SK-N-SH (cell line): ENCODE measurements at places on chromosomes 5 and 9. TPM values are rescaled to one million over a fixed set of nuclear protein-coding genes. Genes with fewer than 3 reads are reported as not detected.

GRCh38 chr9:96158909-96159575 lies 142.9 kb downstream of the HSD17B3 start:
- DNase-seq: no peak

VLDLR gene
- 9.2 and 12.0 TPM in 2 replicates for polyA plus RNA-seq

- DNase-seq: no peak
Measured at GRCh38 chr9:123121457-123121856, 88.0 kb downstream of the GPR21 start.

DNA sequence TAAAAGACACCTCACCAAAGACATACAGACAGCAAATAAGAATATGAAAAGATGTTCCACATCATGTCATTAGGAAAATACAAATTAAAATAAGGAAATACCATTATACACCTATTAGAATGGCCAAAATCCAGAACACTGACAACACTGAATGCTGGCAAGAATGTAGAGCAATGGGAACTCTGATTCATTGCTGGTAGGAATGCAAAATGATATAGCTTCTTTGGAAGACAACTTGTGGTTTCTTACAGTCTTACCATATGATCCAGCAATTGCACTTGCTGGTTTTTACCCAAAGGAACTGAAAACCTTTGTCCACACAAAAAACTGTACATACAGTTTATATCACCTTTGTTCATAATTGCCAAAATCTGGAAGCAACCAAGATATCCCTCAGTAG lies 6.5 kb downstream of the TMEM161B start:
- no peak for DNase-seq

CTXN3 gene
- polyA plus RNA-seq: not detected in 2 replicates

DNA sequence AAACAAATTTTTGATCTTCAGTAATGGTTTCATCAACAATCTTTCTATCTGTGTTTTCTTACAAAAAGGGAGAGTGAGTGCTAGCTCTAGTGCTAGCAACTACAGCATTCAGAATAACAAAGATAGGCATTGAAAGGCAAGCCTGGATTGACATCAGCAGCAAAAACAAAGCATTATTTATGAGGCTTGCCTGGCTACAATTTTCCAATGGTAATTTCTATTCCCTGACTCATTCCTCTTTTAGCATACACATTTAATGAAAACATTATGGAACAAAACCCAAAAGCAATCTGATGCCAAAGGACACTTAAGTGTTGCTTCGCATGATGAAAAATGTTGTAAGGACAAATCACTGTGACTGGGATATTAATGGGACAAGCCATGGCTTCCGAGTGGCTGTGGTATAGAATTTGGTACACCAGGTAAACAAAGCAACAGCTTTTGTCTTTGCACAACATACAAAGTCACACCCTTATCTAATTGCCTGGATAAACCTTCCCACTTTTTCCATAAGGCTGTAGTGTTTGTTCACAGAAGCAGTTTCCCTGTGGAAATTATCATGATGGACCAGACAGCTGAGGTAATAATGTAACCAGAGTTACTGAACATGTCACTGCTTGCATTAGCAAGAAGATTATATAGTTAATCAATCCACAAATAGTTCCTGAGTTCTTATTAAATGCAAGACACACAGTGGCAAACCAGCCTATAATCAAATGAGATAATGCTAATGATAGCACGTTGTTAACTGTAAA lies 179.8 kb upstream of the EDIL3 start:
- no peak for DNase-seq

DNA sequence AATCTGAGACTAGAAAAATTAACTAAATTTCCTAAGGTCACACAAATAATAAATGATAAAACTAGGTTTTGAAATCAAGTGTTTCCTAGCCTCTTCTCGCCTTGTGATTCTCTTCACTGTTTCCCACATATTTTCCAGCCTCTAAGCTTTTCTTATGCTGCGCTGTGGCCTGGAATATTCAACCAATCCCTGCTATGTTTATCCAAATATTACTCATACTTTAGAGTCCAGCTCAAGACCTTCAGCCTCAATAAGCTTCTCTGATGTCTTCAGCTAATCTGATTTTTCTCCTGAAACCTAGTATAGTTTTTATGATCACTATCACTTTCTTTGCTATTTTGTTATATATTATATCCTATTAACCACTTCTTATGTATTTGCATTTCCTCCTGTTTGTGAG lies 303.1 kb upstream of the CDH6 start:
- no peak for DNase-seq

DNA sequence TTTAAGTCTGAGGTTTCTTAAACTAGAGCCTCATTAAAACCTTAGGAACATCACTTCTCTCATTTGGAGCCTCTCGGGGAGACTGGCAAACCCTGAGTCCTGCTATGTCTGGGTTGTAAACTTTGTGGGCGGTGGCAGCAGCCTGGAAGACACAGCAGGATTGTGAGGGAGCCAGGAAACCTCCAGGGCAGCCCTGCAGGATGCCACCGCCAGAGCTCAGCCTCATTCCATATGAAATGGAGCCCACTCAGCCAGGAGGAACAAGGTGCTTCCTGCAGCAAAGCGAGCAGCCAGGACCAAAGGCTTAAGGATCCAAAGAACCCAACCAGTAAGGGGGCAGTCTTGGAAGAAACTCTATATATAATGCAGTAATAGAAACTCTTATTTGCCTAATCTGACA lies 37.9 kb upstream of the IDNK start:
- no peak for DNase-seq

DNA sequence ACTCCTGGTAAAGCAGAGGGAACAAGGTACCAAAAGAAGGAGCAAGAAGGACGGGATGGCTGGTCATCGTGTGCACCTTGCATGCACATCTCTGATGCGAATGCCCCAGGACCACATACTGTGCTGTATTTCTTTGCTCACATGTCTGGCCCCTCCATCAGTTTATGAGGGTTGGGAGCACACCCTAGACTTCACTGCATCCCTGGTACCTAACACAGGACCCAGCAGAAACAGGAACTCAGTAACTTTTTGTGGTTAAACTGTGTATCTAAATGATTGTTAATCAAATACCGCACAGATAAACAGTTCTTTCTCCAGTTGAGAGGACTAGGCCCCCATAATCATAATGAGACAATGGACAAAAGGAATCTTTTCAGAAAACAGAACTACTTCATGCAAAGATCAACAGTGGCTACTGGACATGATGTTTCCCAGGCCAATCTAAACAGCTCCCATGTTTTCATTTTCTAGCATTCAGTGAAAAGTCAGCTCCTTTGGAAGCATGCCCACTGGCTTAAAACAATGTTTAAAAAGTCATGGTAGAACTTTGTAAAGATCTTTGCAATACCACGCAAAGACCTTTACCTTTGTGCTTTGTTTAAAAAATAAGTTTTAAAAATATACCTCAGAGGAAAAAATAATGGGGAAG lies 55.5 kb upstream of the IFNK start:
- DNase-seq: no peak

DNA sequence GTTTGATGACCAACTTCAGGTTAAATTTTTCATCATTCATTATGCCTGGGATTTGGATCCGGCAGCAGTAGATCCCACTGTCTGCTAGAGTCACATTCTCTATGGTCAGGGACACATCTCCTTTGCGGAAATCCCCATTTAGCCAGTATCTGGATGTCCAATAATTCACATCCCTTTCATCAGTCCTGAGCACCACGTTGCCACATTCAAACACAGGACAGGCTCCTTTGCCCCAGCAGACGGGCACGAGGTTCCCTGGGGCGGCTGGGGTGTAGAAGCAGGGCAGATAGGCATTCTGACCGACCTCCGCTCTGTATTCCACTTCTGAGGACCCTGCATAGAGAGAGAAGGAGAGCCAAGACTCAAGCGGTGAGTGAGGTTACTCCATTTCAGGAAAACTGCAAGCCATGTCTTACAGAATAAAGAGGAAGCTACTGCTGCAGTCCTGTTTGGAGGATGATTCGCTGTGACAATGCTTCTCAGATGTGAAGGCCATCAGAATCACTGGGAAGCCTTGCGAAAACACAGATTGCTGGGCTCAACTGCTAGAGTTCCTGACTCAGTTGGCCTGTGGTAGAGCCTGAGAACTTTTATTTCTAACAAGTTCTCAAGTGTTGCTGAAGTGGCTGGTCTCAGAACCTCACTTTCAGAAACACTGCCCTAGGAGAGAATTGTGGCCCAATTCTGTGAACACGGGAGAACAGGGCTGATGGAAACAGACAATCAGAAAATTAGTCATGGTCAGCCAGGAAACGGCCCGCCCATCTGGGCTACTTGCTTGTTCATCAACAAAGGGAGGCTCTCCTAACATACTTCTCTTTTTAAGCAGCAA lies 2.0 kb downstream of the HAVCR2 start:
- DNase-seq: no peak

- DNase-seq: no peak
Measured at GRCh38 chr5:176401281-176402205, 13.0 kb downstream of the HIGD2A start.

- no peak for DNase-seq
Measured at GRCh38 chr5:133119233-133119711, 67.5 kb downstream of the HSPA4 start.

GRCh38 chr9:127788337-127789011 lies 2.6 kb downstream of the CDK9 start:
- no peak for DNase-seq

- DNase-seq: peak; percentile 22
Measured at GRCh38 chr9:124660341-124660801, 110.7 kb downstream of the NR6A1 start.

PCDH1 gene
- 0.08 and 0.10 TPM in 2 replicates for polyA plus RNA-seq

- DNase-seq: no peak
Measured at GRCh38 chr9:68627594-68627993, 77.4 kb upstream of the PIP5K1B start.

GRCh38 chr5:141843156-141843927 lies 34.9 kb downstream of the PCDH1 start:
- DNase-seq: no peak

DNA sequence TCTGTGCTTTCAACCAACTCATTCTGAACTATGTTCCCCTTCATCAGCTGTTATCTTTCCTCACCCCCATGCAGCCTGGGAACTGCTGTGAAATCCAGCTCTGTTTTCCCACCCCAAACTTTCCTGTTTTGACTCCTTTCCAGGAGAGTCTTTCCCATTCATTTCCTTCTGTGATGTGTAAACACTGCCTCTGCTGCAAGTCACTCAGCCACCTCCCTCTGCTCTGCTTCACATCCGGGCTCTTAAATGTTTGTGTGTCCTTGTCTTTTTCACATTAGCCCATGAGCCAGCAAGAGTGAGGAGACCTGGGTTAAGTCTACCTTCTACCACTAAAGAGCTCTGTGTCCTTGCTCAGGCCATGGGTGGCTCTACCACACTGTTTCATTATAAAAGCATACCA lies 137.5 kb downstream of the ICE1 start:
- DNase-seq: no peak

GABRA1 gene
- not detected in 2 replicates for polyA plus RNA-seq

- DNase-seq: peak; percentile 92
Measured at GRCh38 chr5:179313849-179314521, 31.3 kb downstream of the ADAMTS2 start.

- no peak for DNase-seq
Measured at GRCh38 chr5:172076761-172077244, 70.4 kb upstream of the FBXW11 start.

SPINK6 gene
- not detected in 2 replicates for polyA plus RNA-seq

PTGS1 gene
- polyA plus RNA-seq: 4.0 and 5.4 TPM in 2 replicates

DNA sequence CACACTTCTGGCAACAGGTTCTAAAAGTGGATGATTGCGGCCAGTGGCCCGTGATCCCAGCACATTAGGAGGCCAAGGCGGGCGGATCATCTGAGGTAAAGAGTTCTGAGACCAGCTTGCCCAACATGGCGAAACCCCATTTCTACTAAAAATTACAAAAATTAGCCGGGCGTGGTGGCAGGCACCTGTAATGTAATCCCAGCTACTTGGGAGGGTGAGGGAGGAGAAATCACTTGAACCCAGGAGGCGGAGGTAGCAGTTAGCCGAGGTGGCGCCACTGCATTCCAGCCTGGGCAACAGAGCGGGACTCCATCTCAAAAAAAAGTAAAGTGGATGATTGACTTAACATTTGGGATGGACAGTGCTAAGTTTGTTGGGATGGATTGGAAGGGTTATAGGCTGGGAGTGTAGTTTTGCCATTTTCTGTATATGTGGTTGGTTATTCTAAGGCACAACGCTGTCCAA lies 3.4 kb downstream of the MATR3 start:
- no peak for DNase-seq

DNA sequence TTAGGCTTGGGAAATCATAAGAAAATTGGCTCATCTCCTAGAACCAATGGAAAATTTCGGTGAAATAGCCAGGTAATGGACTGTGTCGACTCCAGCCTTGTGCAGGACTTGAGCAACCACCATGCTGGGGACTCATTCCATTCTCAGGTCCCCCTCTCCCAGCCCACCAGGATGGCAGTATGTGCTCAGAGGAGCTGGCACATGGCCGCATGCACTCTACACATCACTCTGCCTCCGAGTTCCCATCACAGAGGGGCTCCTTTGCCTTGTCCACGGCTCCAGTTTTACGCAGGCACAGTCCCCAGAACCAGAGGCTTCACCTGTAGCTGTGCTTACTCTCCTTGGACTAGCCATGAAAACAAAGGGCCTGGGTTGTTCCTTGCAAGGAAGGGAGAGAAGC lies 149.3 kb downstream of the PAX5 start:
- no peak for DNase-seq

DNA sequence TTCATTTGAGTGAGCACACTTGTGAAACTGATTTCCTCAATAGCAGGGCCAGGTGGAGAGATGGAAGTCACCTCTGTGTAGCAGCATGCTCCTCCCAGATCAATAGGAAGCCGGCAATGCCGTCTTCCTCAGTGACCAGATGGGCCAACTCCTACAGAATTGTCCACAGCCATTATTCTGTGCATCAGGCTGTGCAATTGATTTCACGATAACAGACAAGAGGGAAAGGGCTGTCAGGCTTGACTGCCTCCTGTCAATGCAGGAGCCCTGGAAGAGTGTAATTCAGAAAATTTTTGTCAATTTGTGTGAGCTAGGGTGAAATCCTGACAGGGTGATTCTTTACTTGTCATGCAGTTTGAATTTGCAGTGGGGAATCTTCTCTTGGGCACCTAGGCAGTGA lies 838.4 kb upstream of the NUDT12 start:
- DNase-seq: no peak

DNA sequence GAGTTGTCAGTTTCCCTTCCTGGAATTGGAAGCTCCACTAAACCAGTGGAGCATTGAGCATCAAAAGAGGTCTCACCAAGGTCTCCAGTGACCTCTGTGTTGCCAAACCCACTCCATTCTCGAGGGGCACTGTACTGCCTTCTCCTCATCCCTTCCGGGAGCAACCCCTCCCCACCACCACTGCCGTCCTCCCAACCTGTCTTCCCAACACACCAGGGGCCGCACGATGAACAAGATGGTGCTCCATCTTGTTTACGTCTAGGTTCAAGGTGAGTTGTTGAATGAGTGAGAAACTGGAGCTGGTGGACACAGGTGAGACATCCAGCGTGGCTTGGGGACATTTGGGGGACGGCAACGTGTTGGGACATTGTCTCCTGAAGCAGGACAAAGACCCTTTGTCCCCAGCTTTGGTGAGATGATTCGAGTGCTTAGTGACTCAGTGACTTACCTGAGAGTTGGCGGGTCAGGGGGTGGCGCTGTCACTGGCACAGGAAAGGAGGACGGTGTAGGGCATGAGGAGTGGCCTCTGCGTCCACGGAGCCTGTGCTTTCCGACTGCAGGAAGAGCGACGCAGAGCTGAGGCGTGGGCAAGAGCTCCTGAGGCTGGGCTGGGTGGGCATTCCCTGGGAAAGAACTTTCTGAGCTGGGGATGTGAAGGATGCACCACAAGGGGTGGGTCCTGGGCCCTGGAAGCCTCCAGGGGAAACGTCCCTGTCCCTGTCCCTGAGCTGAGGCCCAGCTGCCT lies 44.8 kb upstream of the RNU6ATAC start:
- peak; percentile 12 for DNase-seq

LEAP2 gene
- polyA plus RNA-seq: 0.63 and 0.64 TPM in 2 replicates

- DNase-seq: no peak
Measured at GRCh38 chr5:69359699-69360098, 9.6 kb downstream of the AK6 start.

PKD2L2 gene
- 0.11 and 0.26 TPM in 2 replicates for polyA plus RNA-seq

GRCh38 chr5:178832618-178833201 lies 27.0 kb upstream of the ZNF354B start:
- DNase-seq: no peak
